Liver (tissue), 10 donors: ENCODE measurements at places on chromosomes 16 and 17. TPM values are rescaled to one million over a fixed set of nuclear protein-coding genes. Genes with fewer than 3 reads are reported as not detected.

Gene KIFC3
- polyA plus RNA-seq, result 16.5 TPM

Gene AATK
- 0.24 TPM for polyA plus RNA-seq

Gene AOC2
- 0.17 TPM for polyA plus RNA-seq

Gene RRAD
- polyA plus RNA-seq, result 0.61 TPM

Gene NKD1
- 0.53 TPM for polyA plus RNA-seq

Gene MT1M
- 229 TPM for polyA plus RNA-seq

Gene CLEC19A
- polyA plus RNA-seq, result not detected

Gene KRT15
- polyA plus RNA-seq, result not detected

Gene NEUROD2
- not detected for polyA plus RNA-seq

Gene GPR179
- 0.01 TPM for polyA plus RNA-seq

Gene G6PC1
- 84.7 TPM for polyA plus RNA-seq

Gene RAB11FIP4
- polyA plus RNA-seq, result 3.5 TPM

Gene DNAH17
- polyA plus RNA-seq, result 0.79 TPM

Gene DPEP3
- not detected for polyA plus RNA-seq

- peak; percentile 75 for DNase-seq
Observed at GRCh38 chr16:58020628-58021521, 4.7 kb upstream of the MMP15 start.

GRCh38 chr16:24116989-24117388, 139.1 kb upstream of the CACNG3 start:
- no peak for DNase-seq

DNA sequence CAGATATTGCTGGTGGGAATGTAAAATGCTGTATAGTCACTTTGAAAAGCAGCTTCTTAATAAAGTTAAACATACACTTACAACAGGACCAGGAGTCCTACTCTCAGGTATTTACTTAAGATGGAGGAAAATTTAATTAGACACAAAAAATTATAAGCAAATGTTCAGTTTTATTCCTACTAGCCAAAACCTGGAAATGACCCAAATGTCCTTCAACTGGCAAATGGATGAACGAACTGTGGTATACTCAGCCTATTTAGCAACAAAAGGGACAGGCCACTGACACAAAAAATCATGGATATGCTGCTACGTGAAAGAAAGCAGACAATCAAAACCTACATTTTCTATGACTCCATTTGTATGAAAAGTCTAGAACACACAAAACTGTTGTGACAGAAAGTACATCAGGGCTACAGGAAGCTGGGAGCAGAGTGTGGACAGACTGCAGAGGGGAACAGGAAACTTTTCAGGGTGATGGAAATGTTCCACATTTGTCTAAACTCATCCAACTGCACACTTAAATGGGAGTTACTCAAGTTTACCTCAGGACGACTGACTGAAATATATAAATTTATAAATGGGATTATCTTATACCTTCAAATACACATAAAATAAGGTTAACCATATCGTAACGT, 49.3 kb upstream of the MNT start:
- DNase-seq, result no peak

- DNase-seq, result no peak
Observed at GRCh38 chr17:37375706-37376105, at the start of gene C17orf78. Gene C17orf78, plus strand, starts transcription at chr17:37375985. Its CDS starts 108 bp downstream, at chr17:37376093.

- no peak for DNase-seq
Observed at GRCh38 chr16:14240964-14241363, 169.8 kb downstream of the MRTFB start.

DNA sequence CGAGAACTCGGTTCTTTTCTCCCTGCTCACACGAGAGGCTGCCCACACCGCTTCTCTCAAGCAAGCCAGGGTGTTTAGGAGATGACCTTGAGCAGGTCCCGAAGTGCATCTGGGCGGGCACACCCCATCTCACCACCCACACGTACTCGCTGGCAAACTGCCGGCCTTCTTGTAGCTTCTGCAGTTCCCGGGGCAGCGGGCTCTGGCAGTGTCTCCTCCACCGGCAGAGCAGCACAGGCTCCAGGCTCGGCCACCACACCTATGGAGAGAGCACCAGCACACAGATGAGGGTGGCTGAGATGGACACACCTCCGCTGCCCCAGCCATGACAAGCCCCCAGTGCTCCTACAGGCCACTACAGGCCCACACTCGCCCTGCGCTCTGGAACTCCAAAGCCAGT, 23.5 kb downstream of the ZNF276 start:
- DNase-seq, result no peak

DNA sequence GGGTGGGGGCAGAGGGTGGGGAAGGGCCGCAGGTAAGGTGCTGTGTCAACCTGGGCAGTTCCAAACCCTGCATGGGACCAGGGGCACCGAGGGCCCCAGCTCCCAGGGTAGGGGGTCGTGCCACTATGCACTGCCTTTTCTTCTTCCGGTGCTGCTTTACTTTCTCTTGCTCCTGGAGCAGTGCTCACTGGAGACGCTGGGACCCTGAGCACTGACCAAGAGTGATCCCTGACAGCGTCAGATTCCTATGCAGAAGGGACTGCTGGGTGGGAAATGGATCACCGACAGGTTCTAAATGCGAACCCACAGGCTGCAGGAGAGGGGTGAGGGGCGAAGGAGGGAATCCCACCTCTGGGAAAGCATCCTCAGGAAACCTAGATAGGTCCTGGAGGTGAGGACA, 470.1 kb downstream of the SOX9 start:
- DNase-seq, result no peak

DNA sequence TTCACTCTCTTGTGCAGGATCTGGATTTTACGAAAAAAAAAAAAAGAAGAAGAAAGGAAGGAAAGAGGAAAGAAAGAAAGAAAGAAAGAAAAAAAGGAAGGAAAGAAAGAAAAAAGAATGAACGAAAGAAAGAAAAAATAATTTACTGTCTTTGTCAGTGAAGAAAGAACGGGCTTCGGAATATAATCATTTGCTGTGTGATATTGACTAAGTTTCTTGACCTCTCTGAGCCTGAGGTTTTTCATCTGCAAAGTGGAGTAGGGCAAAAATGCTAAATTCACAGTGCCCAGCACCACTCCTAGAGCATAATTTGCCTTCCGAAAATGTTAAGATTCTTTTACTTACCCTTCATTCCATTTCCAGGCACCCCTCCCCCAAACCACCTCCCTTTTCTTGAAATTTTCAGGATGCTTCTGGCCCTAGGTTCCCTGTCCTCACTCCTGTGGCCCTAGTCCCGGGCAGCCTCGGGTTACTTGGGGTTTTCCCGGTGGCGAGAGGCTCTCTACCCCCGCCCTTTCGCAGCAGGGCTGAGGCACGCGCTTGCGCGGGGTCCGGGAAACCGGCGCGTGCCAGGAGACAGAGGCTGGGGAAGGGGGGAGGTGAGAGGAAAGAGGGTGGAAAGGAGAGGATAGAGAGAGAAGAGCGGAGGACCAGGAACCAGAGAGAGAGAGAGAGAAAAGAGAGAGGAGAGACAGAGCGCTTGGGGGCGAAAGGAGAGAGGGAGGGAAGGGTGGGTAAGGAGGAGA, at the start of gene CNTNAP1:
TSS of gene CNTNAP1 (plus strand) at position 556 of the 746 bp plus-strand sequence. CDS start 299 bp downstream, outside the sequence.
- no peak for DNase-seq

- no peak for DNase-seq
Observed at GRCh38 chr17:17713839-17714238, 32.6 kb downstream of the RAI1 start.

- DNase-seq, result no peak
Observed at GRCh38 chr16:12330946-12331345, 354.4 kb downstream of the SNX29 start.

GRCh38 chr16:30585022-30585399, 486 bp downstream of the ZNF785 start:
- DNase-seq, result no peak

DNA sequence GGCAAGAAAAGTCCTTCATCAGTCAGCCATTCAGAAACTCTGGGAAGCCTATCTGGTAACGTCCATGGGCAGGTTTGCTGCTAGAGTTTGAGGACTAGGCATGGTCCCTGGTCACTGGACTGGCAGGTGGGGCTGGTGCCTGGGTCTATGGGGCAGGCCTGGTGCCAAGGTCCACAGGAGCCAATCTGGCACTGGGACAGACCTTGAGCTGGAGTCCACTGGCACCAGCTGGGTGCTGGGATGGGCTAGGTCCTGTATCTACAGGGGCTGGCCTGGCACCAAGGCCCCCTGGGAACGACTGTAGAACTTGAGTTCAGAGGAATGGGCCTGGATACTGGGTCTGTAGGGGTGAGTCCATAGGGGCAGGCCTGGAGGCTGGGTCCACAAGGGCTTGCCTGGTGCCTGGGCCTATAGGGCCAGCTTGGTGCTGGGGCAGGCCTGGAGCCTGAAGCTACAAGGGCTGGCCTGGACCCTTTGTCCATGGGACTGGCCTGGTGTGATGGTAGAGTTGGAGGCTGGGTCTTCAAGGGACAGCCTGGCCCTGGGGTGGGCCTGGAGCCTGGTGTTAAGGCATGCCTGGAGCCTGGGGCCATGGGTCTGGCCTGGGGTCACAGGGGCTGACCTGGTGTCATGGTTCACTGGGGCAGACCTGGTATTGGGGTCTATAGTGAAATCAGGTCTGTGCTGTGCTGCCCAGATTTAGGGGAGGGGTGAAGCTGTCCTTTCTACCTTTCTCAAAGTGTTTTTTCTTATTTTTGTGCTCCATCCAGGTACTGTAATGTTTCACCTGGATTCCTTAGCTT, 30.5 kb upstream of the NKD1 start:
- no peak for DNase-seq

DNA sequence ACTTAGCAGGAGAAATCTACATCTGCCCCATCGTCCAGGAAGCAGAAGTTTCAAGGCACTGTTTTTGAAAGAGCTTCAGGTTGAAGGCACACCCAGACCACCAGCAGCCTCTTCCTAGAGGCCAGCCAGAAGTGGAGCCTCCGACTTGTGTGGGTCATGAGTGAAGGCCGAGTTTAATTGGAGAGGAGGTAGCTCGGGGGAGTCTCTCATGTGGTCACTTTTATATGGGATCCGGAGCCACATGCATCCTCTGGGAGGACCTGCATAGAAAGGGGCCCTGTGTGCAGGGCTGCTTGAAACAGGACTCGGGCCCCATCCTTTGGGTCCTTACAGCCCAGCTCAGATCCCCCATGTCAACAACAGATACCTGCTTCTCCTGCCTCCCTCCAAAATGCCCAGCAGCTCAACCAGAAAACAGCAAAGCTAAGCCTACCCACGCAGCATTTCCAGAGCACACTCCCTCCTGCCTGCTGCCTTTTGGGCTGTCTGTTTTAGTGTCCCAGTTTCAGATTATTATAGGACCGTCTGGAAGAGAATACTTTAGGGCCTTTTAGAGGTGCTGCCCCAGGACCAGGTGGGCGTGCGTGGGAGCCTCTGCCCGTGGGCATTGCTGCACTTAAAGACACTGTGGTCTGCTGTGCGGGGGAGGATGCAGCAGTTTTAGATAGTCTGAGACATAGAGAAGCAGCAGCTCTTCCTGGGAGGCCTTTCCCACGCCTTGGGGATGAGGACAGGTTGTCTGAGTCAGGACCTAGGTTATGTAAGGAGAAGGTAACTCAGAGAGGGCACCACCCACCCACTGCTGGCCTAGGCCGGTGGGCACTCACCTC, 29.5 kb downstream of the MPRIP start:
- DNase-seq, result no peak

DNA sequence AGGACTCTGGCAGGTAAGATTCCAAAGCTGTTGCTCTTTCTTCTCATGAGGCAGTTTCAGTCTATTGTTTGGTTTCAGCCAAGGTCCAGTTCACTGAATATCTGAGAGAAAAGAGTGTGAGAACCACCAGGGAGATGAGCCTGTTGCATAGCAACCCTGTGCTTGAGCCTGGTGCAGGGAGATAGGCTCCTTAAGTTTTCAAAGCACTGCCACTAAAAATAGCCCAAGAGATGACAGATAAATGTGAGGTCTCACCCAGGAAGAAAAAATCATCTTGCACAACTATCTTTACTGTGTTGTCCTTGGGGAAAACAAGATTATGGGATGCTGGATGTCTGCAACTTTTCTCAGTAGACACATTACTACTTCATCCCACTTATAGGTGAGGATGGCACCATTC, 26.2 kb upstream of the NUDT7 start:
- DNase-seq, result no peak

GRCh38 chr16:5903153-5903552, 805.6 kb upstream of the EEF2KMT start:
- no peak for DNase-seq

DNA sequence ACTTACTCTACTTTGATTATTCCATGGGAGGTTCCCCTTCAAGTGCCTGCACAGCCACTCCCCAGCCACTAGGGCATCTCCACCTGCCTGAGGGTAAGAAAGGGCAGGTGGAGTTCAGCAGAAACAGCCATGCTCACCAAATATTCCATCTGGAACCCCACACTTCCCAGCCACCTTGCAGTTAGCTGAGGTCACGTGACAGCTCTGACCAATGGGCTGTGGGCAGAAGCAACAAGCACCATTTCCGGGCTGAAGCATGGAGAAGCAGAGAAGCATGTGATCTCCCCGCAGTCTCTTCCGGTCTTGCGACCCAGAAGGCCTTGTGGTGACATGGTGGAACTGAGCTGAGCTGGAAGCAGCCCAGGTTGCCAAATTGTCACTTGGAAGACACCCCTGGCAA, 108.6 kb downstream of the CCT6B start:
- no peak for DNase-seq

DNA sequence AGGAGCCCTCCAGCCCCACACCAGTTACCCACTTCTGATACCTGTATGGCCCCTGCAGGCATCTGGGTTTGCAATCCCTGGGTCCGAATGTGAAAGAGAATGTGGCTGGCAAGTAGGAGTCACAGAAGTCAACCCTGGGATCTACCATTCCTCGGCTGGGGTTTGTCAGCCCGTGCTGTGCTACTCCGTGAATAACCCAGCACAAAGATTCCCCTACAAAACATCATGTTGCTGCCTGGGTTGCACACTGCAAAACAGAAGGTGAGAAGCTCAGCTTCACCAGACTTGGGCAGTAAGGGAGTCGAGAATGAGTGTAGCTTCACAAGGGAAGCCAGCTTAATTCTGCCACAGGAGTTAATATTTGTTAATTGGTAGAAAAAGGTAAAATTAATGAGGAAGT, 137.1 kb downstream of the ZFHX3 start:
- DNase-seq, result no peak

- no peak for DNase-seq
Observed at GRCh38 chr17:79803421-79803996, 6.6 kb upstream of the CBX8 start.

DNA sequence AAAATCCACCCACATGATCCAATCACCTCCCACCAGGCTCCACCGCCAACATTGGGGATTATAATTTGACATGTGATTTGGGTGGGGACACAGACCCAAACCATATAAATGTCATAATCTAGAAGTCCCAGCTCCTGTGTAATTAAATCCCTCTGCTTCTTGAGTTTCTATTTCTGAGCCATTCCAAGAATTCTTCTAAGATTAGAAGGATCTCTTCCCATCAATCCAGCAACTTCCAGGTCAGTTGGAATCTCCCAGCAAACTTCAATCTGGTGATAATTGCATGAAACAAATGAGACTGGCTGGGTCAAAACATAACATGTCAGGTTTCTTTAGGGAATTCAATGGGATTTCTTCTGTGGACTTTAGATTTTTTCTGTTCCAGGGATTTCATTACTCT, 127.8 kb upstream of the CDH5 start:
- DNase-seq, result no peak

GRCh38 chr16:13480801-13481200, 439.2 kb upstream of the ERCC4 start:
- no peak for DNase-seq

DNA sequence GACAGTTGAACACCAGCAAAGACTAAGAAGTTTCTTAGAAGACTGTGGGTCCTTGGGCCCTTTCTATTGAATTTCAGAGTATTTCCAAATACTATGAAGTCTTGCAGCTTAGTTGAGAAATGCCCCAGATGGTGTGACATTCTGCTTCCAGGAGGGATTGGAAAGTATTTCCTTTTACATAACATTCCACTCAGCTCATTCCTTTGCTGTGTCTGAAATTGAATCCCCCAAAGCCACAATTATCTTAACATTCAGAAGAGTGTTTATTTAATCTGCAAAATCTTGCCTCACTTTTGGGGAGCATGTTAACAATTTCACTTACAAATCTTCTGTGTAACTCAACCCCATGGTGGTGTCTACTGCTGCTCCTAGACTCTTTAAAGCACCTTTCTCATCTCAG, 307.7 kb downstream of the WWOX start:
- no peak for DNase-seq
